Right atrium auricular region (tissue), 2 donors: ENCODE measurements at places on chromosomes 5 and 9. TPM values are rescaled to one million over a fixed set of nuclear protein-coding genes. Genes with fewer than 3 reads are reported as not detected.

The INSL4 gene
- total RNA-seq, result not detected

The LCN15 gene
- total RNA-seq, result 0.63 TPM

- H3K4me1 ChIP-seq, result no peaks in the 10 kb centered on the region
- H3K27me3 ChIP-seq, result no peaks in the 10 kb centered on the region
- no peak overlapping the region for H3K27ac ChIP-seq
- H3K36me3 ChIP-seq, result no peaks in the 10 kb centered on the region
- DNase-seq, result no peak
- H3K4me3 ChIP-seq, result no peak overlapping the region
These were observed 82.5 kb downstream of the TARS1 start for GRCh38 chr5:33523208-33523771.

GRCh38 chr9:99119976-99120655, 15.2 kb downstream of the TGFBR1 start:
- no peaks in the 10 kb centered on the region for H3K36me3 ChIP-seq
- H3K4me1 ChIP-seq, result peaks cover 20% of the 10 kb centered on the region
- H3K27ac ChIP-seq, result no peak overlapping the region
- DNase-seq, result no peak
- no peaks in the 10 kb centered on the region for H3K27me3 ChIP-seq
- H3K4me3 ChIP-seq, result no peak overlapping the region

DNA sequence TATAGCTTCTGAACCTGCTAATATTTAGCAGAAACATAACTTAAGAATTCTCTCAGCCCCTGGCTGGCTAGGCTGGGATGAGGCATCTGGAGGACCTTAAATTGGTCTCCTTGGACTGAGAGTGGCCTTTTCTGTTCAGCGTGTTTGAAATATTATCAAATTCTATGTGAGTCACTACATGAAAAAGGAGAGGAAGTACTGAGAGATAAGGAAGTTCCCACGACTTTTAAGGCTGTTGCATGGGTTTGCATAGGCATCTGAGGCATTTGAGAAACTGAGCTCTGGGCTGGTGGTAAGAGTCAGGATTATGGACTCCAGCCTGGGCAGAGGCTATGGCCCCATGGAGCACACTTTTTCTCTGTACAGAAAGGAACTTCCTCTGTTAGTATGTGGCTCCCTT, 816.2 kb upstream of the GRAMD2B start:
- no peak for DNase-seq
- H3K27ac ChIP-seq, result no peak overlapping the region
- H3K4me3 ChIP-seq, result no peak overlapping the region
- no peaks in the 10 kb centered on the region for H3K27me3 ChIP-seq
- H3K4me1 ChIP-seq, result no peaks in the 10 kb centered on the region
- H3K36me3 ChIP-seq, result no peaks in the 10 kb centered on the region
